NCI-H187 (cell line): ENCODE measurements at places on chromosomes 11 and 22.

DNA sequence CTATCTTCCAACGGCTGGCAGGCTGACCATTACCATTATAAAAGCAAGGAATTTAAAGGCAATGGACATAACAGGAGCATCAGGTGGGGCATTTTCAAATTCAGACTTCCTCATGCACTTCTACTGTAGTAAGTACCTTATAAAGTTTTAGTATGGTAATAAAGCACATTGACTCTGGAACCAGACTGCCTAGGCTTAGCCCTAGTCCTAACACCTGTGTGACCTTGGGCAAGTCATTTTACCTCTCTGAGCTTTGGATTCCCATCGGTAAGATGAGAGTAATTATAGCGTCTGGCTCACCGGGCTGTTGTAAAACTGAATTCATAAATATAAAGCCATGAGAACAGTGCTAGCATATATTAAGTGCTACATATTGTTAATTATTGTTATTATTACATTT, 69.2 kb upstream of the OLFML1 start:
- no peak for DNase-seq

DNA sequence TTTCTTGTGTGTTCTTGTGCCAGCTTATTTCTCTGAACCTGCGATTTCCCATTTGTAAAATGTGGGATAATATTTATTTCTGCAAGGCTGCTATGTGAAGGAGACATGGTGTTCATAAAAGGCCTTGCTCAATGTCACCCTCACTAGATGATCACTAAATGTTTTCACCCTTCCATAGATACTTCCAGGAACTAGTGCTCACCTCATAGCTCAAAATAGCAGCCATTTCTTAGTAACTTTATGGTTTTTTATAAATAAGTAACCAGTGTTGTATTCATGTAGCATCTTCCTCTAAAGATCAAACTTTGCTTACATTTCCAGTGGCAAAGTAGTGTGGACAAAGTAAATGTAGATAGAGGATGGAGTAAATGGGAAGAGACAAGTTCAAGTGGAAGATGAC, 23.8 kb downstream of the SYTL2 start:
- DNase-seq: no peak

DNA sequence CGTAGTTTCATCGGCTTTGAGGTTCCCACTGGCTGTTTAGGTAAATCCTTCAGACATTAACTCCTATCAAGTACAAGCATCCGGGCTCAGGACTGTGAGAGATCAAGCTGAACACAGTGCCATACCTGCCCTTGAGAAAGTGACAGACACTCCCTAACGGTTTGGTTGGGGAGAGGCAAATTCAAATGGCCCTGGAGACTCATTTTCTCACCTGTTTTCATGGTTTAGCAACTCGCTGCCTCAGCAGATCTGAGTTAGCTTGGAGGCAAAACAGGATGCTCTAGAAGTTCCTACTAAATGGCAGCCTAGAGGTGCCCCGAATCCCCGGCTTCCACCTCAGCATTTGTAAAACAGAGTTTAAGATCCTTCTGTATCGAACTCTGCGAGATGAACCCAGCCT, 3.6 kb upstream of the FBXO3 start:
- DNase-seq: no peak

GRCh38 chr22:29621761-29622526, 18.5 kb downstream of the NF2 start:
- DNase-seq: no peak

DNA sequence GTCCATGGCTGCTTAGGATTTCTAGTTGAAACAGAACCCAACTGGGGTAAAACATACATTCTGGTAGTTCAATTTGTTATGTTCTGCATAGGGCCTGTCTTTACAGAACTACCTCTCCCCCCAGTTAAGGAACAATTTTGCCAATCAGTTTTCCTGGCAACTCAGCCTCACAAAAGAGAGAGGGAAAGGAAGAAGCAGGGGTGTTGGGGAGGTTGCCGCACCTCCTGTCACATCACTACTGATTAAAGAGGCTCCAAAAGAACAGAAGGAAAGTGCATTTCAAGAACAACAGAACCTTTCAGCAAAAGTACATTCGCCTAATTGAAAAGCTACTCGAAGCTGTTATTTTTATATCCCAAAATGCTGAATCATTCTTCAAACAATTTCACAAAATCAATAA, 217.6 kb downstream of the CADM1 start:
- no peak for DNase-seq

DNA sequence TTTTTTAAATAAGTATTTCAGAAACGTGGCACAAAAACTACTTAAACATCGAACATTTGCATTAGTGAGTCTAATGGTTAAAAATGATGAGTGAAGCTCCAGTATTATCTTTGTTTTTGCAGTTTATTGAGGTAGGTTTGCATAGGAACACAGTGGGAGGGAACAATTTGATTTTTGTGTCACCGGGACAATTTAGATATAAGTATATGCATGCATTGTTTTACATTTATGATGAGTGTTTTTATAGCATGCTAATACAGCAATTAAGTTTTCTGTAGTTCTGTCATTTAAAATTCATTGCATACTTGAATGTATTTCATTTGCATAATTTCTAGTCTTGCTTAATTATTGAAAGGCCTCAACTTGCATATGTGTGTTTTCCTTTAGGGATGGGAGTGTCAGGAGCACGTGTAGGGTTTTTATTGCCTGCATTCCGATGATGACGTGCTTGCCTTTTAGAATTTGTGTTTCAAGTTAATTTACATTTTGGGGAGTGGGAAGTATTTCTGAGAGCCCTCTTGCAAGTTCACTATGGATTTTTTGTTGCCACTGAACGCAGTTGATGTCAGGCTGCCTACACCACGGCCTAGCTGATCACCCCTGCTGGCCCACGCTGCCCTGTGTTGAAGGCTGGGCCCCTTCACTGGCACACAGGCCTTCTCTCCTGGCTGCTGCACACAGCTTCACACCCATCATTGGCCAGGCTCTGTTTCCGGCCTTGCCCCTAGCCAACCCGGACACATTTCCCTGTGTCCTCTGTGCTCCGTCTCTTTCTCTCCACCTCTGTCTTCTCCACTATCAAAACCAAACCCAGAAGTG, 120.9 kb downstream of the TBC1D22A start:
- no peak for DNase-seq

DNA sequence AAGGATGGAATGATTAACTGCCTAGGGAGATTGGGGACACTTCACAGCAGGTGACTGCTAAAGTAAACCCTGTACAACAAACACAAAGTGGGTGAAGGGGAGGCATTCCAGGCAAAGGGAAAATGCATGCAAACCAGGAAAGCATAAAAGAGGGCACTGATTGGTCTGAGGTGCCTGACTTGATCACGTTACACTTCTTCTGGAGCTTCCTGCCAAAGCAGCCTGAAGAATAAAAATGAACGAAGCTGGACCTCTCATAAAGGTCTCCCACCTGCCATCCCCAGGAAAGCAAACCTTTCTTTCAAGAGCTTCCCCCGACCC, 46.7 kb upstream of the SCUBE2 start:
- DNase-seq: no peak

GRCh38 chr11:44307340-44308099, 2.4 kb downstream of the ALX4 start:
- DNase-seq: no peak

- no peak for DNase-seq
Observed at GRCh38 chr22:39900306-39901227, at the start of gene GRAP2. GRAP2 (plus strand) TSS chr22:39901084; CDS start chr22:39947107, 46,023 bp downstream.

DNA sequence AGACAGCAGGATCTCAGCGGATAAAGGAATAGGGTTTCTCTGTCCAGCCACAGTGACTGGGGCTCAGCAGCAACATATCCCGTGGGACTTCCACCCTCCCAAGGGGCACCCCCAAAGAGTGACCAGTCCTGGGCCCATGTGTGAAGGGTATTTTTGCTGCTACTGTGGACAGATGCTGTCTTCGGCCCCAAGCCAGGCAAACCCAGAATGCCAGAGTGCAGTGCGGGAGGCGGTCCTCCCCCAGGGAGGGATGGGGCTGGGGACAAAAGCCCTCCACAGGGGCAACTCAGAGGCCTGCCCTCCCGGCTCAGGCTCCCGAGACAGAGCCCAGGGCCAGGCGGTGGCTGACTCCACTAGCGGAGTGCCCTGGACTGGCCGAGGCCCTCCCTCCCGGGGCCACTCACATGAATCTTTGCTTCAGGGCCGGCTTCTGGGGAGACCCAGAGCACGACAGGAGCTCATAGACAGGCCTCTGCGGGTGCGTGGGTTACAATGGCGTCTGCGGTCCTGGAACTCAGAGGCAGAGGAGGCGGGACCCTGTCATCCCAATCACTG, 34.7 kb upstream of the WNT7B start:
- no peak for DNase-seq

- DNase-seq: no peak
Observed at GRCh38 chr11:106961518-106961917, 56.8 kb downstream of the GUCY1A2 start.

GRCh38 chr11:61609000-61609979, 28.4 kb upstream of the SYT7 start:
- DNase-seq: no peak

DNA sequence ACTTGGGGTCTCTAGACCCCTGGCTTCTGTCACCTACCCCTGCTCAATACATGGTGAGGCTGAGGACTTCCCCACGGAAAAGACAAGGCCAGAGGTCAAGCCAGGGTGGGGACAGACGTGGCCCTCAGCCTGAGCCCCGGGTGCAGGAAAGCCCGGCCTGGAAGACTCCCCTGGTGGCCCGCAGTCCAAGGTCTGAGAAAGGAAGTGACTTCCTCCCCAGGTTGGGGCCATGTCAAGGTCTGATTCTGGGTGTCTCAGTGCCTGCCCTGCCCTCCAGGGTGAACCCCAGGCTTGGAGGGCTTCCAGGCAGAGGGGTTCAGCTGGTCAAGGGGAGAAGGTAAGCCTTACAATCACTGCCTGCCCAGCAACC, 3.9 kb downstream of the CTSD start:
- no peak for DNase-seq

DNA sequence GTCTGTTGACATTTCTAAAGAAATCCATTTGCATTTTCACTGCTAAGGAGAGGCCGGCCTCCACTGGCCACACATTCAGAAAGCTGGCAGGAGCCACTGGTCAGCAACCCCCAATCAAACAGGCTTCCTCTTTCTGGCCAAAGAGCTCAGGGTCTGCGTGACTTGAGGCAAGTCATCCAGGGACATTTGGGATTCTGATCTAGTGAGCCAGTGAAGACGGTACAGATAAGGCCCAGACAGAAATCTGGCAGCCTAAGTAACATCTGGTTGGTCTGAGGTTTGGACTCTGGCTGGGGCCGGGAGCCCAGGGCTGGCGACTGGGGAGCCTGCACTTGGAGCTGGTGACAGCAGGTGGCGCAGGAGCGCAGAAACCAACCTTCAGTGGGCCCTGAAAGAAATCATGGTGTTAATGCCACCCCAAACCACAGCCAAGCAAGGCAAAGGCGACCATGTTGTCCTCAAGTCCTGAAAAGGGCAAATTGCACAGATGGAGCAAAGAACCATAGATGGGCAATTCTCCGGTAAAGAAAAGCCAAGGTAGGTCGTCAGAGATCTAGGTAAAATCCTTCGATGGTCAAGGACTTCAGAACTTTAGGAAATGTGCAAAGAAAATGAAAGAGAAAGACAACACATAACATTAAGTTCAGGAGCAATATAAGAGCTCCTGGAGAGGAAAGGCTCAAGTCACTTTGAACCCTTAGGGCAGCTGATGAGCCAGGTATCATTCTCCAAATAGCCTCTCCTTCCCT, 99.4 kb upstream of the BLID start:
- peak; percentile 57 for DNase-seq

DNA sequence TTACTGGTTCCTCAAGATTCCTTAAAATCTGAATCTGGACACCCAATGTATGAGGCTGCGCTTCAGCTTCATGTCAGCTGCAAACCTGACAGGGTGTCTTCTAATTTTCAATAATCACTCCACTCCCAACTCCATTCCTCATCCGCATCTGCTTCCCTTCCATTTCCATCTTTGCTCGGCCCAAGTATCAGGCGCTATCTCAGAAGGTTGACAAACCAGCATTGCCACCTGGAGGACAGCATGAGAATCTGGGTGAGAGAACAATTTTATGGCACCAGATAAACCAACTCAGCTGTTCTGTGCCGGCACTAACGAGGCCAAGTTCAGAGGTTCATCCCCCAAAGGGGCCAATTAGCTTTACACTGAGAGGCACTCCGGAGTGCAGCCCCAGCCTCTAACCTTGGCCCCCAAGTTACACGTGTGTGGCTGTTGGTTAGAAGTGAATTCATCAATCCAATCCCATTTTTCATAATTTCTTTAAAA, 79.1 kb upstream of the LMO2 start:
- peak; percentile 44 for DNase-seq

DNA sequence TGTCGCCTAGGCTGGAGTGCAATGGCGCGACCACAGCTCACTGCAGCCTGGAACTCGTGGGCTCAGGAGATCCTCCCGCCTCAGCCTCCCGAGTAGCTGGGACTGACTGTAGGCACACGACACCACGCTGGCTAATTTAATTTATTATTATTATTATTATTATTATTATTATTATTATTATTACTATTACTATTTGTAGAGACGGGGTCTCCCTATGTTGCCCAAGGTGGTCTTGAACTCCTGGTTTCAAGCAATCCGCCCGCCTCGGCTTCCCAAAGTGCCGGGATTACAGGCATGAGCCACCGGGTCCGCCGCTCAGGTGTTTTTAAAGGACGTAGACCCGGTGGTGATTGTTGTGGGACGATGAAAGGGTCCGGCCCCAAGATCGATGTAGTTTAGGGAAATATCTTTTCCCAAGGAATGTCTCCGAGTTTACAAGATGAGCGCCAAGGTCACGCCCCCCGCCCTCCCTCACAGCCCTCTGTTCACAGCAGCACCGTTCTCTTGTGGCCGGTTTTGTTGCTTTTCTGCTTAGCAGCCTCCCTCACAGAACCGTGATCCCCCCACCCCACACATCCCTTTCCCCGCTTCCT, 728 bp upstream of the POGLUT3 start:
- no peak for DNase-seq

DNA sequence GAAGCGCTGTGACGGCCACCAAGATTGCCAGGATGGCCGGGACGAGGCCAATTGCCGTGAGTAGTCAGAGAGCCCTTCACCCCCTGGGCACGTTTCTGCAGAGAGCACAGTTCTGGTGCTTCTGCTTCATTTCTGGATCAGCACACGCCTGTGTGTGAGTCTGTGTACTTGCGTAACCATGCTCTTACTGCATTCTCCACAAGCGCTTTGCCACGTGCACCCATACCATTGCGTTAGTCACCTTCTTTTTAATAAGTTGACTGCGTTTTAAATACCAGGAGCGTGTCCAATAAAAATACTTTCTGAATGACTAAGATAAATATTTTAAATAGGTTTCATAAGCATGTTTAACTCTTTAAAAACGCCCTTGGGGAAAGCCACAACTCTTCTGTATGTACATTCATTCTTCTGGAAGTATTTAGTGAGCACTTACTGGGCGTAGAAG, 143.0 kb upstream of the SORL1-AS1 start:
- DNase-seq: no peak

- DNase-seq: no peak
Observed at GRCh38 chr11:101863361-101863760, 51.4 kb upstream of the CEP126 start.

DNA sequence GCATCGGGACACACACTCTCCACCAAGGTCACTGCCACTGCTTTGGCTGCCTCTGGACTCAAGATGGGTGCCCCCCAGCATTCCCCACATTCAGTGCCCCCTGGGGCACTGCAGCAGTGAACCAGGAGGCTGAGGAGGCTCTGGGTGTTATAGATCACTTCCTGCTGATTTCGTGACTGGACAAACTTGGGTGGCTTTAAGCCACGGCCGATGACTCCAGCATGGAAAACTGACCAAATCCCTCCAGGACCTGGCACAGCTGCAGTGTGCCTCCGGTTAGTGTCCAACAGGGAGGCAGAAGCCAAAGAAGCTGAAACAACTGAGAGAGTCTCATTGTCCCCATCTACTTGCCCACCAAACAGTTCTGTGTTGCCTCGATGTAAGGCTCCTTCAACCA, 1.2 kb upstream of the GANAB start:
- no peak for DNase-seq

GRCh38 chr11:117910525-117910924, 18.7 kb downstream of the TMPRSS13 start:
- DNase-seq: no peak
